Suppressor macrophage treated with lipopolysaccharide for 4 hours (primary cell): ENCODE measurements at places on chromosomes 5 and 9.
A peak's percentile ranks its signal among the peaks of the same experiment; 100 is the strongest.

GRCh38 chr5:140145818-140146522 lies 20.2 kb downstream of the IGIP start:
- peak; percentile 86 for DNase-seq

GRCh38 chr5:111147502-111147901 lies 55.4 kb downstream of the WDR36 start:
- DNase-seq, result no peak

DNA sequence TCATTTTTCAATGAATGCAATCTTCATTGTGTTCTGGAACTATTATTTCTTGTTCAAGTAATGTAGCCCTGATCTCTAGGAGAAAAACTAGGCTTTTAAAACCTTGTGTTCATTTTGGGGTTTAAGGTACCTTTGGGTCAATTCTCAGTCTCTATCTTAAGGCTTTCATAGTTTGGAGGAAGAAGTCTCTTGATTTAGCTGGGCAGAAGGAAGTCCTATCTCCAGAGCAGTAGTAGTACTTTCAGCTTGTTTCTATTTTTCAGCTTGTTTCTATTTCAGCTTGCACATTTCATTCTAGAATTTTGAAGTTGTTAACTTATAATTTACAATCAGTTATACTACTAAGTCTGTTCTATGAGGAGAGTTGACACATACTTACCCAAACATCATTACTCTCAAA lies 15.2 kb downstream of the CSNK1G3 start:
- DNase-seq, result no peak

DNA sequence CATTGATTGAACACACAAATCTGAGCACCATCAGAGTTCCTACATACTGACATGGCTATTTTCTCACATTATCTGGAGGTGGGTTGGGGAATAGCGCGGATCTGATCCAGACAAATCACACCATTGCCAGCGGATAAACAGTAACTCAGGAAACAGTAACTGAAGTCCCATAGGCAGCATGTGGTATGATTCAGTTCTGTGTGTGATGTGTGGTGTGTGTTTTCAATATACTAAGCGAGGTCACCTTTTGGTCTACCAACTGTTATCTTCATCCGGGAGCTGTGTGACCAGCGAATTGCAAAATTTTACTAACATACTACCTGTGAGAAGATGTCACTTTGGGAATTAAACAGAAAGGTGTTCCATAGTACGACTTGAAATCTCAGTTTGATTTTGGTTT lies 50.1 kb downstream of the PKD2L2 start:
- no peak for DNase-seq

- DNase-seq, result no peak
Observed at GRCh38 chr5:125033602-125034001, 287.2 kb upstream of the ZNF608 start.

- DNase-seq, result peak; percentile 58
Observed at GRCh38 chr5:164868761-164869160, 1363.3 kb downstream of the MAT2B start.
